ENCODE measurements at places on chromosomes 5 and 9. TPM values are rescaled to one million over a fixed set of nuclear protein-coding genes. Genes with fewer than 3 reads are reported as not detected.

TMEM252 gene
- not detected for total RNA-seq

PCDHGC5 gene
- total RNA-seq: 0.69 TPM

PCDHGB7 gene
- 1.2 TPM for total RNA-seq

RELL2 gene
- total RNA-seq: 12.5 TPM

ARID3C gene
- not detected for total RNA-seq
